ENCODE measurements at places on chromosomes 13 and 19. TPM values are rescaled to one million over a fixed set of nuclear protein-coding genes. Genes with fewer than 3 reads are reported as not detected.
A peak's percentile ranks its signal among the peaks of the same experiment; 100 is the strongest.

DNA sequence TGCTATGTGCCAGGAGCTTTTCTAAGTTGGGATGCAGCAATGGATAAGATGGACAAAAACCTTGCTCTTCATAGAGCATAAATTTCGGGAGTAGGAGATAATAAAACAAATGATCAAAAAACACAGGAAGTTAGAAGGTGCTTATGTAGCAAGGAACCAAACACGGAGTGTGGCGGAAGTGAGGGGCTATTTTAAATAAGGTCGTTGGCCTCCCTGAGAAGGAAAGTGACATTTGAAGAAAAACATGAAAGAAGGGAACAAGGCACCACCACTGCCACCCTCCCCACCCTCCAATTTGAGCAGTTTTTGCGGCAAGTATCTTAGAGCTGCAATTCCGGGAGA lies 3.2 kb upstream of the GSX1 start:
- DNase-seq: no peak

DNA sequence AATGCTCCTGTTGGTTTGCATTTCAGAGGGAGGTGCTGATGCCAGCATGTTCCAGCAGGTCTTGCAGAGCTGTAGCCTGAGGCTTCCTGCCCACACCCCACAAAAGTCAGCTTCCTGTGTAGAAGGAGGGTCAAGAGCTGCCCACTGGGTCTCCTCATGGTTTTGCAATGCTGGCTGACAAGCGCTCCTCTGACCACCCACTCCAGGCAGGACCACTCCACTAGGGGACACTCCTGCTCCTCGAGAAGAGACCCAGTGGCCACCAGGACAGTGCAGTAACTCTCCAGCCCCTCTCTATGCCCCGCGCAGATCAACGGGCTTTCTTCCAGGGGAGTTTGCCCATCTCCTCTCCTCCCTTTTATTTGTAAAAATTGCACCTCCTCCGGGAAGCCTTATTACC lies 72.9 kb upstream of the UQCRFS1 start:
- DNase-seq: no peak

DNA sequence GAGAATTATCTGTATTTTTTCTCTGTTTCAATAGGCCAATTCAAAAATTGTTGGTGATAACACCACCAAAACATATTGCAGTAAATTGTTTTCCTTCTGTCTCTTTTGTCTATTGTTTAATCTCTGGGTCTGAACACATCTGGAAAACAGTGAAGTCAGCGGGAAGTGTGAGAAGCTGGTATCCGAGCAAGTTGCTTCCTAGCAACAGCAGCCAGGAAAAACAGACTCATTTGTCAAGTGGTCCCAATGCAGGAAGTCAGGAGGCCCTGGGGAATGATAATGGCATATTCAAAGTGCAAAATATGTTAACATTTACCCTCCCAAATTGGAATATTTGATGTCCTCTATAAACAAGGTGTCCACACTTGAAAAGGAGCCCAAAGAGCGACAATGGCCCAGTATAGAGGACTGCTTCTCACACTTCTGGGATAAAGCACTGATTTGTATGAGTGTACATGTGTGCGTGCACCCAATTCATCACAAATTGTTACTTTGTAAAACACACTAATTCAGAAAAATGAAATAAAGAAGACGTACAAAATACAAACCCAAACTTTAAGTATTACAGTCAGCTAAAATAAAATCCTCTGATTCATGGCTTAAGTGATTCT lies 515.0 kb downstream of the TBC1D4 start:
- DNase-seq: no peak

DNA sequence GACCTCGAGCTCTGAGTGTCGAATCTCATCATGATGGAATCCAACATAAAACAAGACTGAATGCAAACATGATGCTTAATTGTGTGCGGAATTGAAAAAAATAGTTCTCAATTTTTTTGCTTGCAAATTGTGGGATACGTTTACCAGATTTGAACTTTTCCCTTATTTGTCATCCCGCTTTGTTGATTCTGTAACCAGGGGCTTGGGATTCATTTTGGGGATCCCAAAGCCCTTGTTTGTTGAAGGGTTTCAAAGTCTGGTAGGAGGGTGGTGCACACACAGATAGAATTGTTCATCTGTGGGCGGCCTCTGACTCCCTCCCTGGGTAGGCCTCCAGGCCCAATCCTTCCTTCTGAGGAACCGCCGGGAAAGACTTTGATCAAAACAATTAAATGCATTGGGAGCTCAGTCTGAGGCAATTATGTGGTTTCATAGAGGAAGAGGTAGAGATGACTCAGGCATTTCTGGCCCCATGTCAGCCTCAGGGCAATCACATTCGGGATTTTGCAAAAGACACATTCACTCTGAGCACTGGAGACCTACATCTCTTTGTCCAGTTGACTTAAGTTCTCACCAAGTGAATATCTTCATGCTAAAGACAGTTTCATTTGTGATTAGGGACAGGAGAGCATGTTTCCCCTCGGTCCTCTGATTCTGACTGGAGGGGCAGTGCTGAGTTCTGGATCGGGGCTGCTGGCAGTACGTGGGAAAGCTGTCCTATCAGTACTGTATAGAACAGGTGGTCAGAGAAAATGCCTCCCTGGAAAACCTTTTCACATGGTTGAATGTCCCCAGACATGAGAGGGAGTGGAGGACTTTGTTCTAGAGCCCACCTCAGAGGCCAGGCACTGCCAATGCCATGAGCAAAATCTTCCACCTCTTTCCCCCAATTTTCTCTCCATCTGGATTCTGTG lies 27.8 kb upstream of the IGFL4 start:
- peak; percentile 99 for DNase-seq

- peak; percentile 23 for DNase-seq
Measured at GRCh38 chr19:19256072-19256969, 16.8 kb downstream of the TM6SF2 start.

DNA sequence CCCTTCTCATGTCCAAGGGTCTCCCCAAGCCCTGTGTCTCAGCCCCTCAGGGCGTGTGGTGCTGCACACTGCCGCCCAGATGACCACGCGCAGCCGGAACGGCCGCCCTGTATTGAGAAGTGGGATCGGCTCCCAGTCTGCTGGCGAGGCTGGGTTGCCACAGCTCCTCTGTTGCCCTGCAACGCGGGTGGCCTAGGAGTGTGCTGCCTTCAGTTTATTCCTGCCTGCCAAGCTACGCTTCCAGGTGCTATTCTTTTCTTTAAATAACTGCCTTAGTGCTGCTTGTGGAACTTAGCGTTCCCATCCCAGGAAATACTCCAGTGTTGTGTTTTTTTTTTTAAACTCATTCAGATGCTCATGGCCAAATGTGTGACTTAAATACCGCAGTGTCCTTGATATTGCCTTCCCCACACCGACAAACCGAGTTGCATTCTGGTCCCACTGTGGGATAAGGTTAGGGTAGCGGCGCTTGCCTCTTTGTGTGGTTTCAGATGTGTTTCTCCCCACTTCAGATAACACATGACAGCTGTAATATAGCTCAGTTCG lies 16.6 kb downstream of the ACTN4 start:
- no peak for DNase-seq

DNA sequence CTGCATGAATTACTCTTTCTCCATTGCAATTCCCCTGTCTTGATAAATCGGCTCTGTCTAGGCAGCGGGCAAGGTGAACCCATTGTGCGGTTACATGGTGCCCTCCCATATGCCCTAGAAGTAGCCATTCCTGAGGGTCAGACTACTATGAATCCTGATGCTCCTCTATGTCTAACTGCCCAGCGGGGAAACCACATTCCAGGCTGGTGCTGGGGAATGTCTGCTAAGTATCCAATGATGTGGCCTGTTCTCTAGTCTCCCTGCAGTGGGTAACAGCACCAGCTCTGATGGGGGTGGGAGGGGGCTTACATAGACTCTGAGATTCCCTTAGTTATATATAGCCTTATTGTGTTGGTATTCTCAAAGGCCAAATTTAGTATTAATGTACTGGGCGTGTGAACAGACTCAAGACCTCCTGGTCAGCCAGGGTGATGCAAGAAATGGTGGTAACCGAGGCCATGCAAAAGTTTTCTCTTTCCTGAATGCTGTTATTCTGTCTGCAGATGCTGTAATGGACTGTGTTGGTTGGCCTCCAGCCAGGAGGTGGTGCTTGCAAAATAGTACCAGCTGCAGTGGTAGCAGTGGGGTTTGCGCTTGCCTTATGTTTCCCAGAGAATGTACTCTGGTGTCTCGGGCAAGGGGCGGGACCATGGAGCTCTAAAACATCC lies 564.8 kb upstream of the SLITRK1 start:
- DNase-seq: no peak

GRCh38 chr13:74077792-74078191 lies 56.4 kb downstream of the KLF12 start:
- no peak for DNase-seq

DNA sequence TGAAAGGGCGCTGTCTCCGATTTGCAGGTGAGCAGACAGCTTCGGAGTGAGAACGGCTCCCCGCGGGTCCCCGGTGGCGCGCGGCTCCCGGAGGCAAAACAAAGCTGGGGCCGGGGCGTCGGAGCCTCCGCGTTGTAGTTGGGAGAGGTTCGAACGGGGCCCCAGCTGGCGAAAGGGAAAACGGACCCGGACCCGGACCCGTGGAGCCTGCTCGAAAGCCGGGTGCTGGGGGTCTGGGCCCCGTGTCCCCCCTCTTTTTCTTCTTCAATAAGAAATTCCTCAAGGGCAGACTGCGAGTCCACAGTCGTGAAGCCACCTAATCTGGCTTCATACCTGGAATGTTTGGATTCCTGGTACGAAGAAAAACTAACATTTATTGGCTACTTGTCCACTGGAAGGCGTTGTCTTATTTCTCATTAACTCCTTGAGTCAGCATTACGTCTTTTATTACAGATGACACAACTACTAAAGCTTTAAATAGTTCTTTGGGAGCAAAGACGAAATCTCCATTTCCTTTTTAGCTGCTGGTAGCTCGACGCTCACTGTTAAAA lies 632 bp upstream of the MTIF3 start:
- DNase-seq: peak; percentile 84

DNA sequence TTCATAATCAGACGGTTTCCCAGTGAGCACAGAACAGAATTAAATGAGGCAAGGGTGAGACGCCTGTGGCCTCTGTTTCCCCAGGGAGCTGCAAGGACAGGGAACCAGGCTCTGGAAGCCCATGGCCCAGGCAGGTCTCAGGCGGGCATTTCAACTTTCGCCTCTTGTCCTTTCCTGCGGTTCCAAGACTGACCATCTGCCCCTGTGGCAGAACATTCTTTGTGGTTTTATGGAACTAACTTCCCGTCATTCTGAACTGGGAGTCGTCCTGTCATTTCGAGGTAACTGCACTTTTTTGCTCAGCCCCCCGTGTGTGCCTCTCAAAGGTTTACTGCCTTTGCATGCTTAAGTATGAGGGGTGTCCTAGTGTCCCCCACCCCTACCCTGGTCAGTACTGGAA lies 70.9 kb downstream of the KL start:
- peak; percentile 43 for DNase-seq

DNA sequence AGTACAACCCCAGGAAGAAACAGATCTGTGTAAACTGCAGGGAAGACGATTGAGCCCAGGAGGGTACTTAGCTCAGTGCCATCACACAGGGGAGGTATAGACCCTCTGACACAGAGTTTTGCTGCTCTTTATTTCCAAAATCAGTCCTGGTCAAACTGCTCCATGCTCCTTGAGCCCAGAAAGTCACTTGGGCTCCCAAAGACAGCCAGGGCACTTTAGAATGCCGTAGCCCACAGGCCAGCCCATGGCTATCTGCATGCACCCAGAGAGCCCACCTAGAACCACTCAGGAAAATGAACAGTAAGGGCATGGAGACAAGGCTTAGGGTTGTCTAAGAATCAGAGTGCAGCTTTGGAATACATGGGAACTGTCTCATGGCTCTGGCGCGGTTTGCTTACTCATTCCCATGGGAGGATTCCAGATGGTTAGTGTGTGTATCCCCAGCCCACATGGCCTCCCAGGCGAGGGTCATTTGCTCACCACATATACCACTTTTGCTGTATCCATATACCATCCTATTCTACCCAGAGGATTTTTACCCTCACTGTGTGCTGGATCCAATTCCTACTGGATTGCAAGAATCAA lies 14.7 kb upstream of the PDCD5 start:
- DNase-seq: no peak

DNA sequence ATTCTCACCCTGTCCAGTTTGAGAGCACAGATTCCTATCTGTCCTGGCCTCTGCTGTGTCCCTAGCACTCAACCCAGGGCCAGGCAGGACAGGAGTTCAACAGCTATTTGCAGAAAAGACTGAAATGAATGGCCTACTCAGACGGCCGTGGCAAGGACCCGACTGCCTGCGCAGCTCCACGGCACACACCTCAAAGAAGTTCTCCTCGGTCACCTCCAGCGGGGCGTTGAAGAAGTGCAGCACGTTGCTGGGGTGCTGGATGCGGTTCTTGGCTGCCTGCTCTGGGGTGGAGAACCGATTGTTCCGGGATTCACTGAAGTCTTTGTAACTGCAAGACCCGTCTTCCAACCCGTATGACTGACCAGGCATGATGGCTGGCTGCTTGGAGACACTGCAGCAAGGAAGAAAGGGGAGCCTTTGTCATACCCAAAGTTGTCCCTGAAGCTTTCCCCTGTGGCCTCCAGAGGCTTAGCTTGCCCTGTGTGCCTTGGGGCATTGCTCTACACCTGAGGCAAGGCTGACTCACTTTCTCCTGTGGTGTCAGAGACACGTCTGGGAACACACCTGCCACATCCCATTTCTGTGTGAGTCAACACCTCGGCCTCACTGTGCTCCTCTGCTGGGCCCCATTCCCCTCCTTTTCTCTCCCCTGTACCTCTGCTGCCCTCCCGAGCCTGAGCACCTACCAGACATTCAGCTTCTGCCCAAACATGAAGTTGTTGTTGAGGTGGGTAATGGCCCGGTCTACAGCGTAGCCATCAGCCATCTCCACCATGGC lies 6.8 kb upstream of the ECH1 start:
- DNase-seq: no peak

DNA sequence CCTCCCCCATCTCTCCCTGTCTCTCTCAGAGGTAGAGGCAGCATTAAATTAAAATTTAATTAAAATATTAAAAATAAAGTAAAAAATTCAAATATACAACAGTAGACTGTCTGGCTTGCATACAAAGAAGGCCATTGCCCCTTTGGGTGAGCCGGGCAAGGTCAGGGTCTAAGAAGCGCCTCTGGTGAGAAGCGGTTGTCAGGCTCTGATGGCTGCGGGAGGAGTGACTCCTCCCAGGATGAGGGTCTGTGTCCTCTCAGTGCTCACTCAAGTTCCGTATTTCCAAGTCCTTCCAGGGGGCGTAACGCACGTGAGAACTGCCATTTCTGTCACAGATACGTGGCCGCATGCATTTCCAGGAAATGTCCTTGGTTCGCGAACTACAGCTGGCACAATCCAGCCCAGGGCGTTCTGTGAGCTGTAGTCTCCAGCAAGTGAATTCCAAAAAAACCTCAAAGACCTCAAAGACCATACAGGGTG lies 737 bp upstream of the ZNF181 start:
- no peak for DNase-seq

GRCh38 chr13:20799726-20800416 lies 26.1 kb upstream of the EEF1AKMT1 start:
- no peak for DNase-seq

DNA sequence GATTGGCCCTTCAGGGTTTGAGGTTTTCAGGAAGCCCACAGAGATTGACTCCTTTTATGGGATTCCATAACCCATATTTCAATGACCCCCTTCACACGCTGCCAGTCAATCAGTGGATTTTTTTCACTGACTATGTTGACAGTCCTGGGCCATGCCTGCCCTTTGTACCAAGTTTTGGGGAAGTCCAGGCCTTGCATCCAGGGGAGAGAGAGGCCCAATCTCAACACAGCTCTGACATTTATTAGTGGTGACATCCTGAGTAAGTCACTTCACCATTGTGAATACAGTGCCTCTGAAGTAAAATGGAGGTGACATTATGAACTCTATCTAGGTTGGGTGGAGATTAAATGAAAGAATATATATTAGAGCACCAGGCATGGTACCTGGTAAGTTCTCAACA lies 181.1 kb downstream of the NUFIP1 start:
- DNase-seq: no peak

CGB2 gene
- not detected for total RNA-seq

RFPL4AL1 gene
- total RNA-seq: not detected

LRRC63 gene
- total RNA-seq: not detected
